Epithelial cell of esophagus (primary cell): ENCODE measurements at places on chromosomes 3 and 15.

GRCh38 chr3:123343296-123344174 is 105.4 kb downstream of the ADCY5 start:
- no peak for DNase-seq

DNA sequence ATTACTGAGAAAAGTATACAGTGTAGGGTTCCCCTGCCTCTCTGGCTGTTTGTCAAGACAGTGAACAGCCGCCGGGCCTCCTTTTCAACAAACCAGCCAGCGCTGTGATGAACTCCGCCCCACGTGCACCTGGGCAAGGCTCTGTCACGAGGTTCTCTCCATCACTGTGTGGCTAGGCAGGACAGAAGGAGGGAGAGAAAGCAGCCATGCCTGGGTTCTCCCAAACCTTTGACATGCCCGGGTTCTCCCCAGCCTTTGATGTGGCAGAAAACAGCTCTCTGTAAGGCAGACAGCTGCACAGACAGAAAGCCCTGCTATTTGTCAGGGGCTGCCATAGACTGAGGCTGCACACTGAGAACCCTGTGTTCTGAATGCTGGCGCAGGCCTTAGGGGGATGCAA is 101.4 kb upstream of the TRPM1 start:
- DNase-seq = no peak

GRCh38 chr3:43217633-43218032 is 68.7 kb upstream of the SNRK start:
- DNase-seq = peak; percentile 16

- peak; percentile 70 for DNase-seq
Observed at GRCh38 chr3:192917028-192917403, 640 bp downstream of the MB21D2 start.

- DNase-seq = no peak
Observed at GRCh38 chr15:59256482-59256881, 49.8 kb downstream of the LDHAL6B start.

GRCh38 chr3:87553058-87553457 is 276.7 kb upstream of the POU1F1 start:
- no peak for DNase-seq

DNA sequence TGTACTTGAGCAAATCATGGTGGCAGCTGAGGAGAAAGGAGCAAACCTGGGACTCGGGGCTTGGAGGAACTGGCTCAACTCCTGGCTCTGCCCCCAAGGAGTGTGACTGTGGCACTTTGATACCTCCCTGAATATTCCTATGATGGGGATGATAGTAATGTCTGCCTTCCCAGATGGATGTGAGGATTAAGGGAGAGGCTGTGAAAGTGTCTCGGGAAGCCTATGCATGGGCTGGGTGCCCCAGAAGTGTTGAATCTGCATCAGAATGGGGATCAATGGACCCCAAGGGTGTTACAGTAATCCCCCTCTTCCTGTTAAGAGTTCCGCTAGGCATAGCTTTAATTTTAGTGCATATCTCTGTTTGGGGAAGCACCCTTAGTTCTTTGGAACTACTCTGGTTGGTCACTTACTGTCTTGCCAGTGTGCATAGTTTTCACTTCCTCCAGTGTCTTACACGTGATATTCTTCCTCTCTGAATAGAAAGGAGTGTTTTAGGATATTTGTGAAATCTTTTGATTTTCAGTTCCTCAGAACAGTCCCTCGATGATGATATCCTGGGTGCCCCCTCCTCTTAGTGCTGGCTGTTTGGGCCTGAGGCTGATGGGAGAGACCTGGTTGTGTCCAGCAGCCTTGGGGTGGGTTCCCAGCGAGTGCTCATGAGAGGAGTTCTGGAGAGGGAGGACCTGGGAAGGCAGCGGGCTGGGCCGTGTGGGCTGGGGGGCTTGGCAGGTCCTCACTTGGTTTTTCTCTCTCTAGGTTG is 97.5 kb downstream of the CHDH start:
- no peak for DNase-seq

DNA sequence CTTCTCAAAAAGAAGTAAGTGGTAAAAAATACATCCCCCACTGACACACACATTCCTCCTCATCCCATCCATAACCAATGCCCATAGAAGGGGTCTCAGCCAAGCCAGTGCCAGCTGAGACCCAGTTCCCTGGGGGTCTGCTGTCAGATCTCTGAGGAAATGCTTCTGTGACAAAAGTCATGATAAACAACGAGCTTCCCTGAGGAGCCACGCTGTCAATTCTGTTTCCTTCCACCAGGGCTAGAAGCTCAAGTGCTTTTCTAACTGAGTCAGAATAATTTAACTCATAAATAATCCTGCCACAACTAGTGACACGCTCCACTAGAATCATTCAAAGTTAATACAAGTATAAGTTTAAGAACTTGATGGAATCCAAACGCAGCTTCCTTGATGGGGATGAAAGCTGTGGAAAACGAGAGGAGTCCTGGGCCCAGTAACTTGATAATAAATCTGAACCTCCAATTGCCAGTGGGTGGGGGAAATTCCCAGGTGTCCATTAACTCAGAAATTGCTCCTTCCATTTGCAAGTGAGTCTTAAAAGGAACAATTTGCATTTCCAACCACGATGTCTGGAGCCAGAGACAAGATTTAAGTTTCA is 348.7 kb upstream of the LMCD1 start:
- DNase-seq = no peak

GRCh38 chr15:69810431-69811354 is 287.0 kb downstream of the TLE3 start:
- no peak for DNase-seq

- no peak for DNase-seq
Observed at GRCh38 chr3:114285648-114286230, 8.1 kb upstream of the TIGIT start.

- DNase-seq = no peak
Observed at GRCh38 chr3:195910499-195910845, 2.1 kb upstream of the TNK2 start.

GRCh38 chr3:86257955-86258641 is 732.9 kb downstream of the VGLL3 start:
- DNase-seq = no peak

- no peak for DNase-seq
Observed at GRCh38 chr15:40276927-40277326, 5.9 kb downstream of the ANKRD63 start.

GRCh38 chr15:35519541-35520149 is 26.3 kb downstream of the DPH6 start:
- DNase-seq = peak; percentile 55

DNA sequence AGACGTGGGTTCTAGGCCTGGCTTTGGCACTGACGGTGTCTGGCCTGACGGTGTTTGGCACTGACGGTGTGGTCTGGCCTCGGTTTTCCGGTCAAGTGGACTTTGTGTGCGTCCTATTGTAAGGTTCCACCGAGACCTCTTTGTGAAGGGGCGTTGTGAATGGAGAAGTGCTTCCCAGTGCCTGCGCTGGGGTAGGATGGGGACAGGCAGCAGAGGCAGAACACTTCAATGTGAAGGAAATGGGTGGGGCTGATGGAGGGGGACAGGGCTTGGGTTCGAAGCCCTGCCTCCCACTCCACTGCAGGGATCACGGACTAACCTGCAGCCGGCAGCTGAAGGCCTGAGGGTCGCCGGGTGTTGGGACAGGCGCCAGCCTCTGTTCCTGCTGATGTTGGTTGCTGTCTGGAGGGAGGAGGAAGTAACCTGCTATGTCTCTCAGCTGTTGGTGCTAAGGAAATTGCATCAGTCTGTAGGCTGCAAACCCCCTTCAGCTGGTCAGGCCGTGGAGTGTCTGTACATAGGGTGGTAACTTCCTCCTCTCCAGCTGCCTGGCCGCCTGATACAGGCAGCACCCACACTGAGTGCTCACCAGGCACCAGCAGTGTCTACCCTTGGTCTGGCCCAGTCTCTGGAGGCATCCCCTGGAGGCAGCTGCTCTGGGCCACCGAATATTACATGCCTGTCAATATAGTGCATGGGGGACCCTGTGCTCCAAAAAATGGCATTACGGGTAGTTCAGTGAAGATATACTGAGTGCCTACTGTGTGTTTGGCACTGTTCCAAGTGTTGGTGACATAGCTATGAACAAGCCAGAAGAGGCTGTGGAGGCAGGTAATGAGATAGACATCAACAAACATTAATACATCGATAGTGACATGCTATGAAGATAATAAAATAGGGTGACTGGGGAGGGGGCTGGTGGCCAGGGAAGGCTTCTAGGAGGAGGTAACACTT is 1.1 kb downstream of the TM6SF1 start:
- DNase-seq = peak; percentile 42
